Stimulated activated CD4-positive, alpha-beta T cell treated with anti-CD3 and anti-CD28 coated beads, Interleukin-2, amount 100 ng/mL, for 48 hours (primary cell): ENCODE measurements at places on chromosomes 2 and 18.

DNA sequence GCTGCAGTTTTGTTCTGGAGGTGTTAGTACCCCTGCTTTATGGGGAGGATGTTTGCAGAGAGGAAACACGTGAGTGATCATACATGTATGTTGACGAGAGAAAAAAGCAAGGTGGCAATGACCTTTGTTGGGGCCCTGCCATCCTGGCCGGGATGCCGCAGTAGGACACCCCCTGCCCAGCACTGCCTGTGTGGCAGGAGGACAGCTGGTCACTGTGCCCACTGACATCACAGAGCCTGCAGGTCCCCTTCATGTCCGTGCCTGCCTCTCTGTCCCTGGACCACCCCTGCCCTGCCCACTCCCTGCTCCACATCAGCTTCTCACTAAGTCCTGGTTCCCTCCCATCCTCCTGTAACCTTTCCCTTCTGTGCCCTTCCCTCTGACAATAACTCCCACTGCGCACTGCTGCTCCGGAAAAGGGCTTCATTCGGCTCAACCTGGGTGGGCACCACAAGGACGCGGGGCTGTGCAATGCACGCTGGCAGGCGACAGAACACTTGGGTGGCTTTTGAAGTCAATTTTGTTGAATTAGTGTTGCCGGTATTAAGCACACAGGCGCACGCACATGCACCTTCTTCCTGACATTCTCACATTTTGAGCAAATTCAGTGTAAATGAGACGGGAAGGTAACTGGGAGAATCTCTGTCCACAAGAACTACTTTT is 51.5 kb upstream of the TWIST2 start:
- DNase-seq, result no peak

- no peak for DNase-seq
Observed at GRCh38 chr2:189178726-189179569, 613 bp downstream of the COL5A2 start.

- no peak for DNase-seq
Observed at GRCh38 chr18:30915336-30915988, 127.1 kb downstream of the DSC3 start.

DNA sequence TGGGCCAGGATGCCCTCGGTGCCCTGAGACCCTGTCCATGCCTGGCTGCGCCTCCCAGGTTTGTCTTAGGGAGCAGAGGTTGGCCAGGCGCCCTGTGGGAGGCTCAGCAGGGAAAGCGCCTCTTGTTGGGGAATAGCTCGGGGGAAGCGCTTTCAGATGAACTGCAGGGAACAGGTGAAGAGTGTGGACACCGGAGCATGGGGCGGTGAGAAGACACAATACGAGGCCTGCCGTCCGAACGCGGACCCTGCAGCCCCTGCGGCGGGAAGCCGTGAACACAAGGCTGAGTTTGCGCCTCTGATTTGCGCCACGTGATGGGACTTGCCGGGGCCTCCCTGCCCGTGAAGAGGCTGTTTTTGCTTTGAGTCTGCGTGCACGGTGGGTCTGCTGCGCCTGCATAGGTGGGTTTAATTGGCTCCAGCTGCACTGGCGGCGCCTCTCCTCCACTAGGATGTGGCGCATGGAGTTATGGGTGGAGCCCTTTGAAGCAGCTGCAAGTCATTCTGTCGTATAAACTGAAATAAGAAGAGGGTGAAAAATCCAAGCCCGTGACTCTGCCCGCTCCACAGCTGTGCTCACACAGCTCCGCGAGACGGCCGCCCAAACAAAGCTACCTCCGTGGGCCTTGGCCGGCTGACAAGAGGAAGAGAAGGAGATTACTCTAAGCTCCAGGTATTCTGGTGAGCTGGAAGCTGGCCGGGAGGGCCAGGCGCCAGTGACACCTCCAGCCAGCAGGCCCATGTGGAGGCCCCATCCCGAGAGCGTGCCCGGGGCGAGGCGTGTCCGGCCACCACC is 103.5 kb upstream of the CTDP1 start:
- no peak for DNase-seq

- DNase-seq, result no peak
Observed at GRCh38 chr18:28041366-28041765, 135.6 kb downstream of the CDH2 start.

GRCh38 chr2:178056345-178056744 is 16.2 kb downstream of the PDE11A start:
- DNase-seq, result no peak

DNA sequence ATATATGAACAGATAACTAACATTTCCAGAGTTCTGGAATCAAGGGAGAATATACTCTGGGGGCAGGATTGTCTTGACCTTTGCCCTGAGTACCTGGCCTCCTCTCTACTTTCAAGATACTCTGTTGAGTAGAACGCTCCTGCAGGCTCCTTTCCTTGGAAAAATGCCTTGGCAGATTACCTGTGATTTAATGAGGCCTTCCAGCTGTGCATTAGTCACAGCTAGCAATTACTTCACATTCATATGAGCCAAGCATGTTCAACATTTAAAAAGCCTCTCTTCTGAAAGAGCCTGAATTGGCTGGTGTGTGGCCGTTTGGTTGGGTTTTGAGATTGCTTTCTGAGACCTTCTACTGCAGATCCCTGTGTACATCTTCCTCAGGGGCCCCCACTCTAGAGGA is 142.2 kb downstream of the PLCL1 start:
- DNase-seq, result no peak

DNA sequence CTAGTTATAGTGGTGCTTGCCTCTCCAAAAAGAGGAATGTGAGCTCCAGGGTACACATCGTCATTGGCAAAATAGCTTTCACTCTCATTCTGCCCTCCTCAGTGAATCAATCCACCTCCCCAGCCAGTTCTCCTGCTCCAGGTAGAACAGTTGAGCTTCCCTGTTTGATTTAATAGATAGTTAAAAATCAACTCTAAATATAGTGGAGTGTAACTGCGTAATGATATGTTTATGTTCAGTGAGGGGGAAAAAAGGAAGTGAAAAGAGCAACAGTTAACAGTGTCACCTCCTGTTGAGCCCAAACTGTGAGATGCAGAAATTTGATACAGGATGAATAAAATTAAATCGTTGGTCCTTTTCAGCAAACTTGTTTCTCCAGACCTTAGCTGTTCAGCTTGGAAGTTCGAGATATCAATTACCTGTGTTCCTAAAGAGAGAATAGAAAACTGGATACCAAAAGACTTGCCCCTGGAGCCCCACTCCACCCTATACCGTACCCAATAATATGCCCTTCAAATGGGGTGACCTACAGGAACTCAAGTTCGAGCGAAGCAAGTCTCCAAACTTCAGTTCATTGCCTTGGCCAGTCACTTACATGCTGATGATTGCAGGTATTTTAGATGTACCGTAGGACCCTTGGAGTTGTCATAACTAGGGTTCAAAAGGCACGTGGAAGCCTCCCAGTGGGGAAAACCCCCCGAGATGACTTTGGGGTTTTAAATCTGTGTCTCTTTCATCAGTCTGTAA is 708.4 kb downstream of the RNF144A start:
- DNase-seq, result no peak

- DNase-seq, result no peak
Observed at GRCh38 chr18:62389761-62390481, 64.8 kb downstream of the TNFRSF11A start.

DNA sequence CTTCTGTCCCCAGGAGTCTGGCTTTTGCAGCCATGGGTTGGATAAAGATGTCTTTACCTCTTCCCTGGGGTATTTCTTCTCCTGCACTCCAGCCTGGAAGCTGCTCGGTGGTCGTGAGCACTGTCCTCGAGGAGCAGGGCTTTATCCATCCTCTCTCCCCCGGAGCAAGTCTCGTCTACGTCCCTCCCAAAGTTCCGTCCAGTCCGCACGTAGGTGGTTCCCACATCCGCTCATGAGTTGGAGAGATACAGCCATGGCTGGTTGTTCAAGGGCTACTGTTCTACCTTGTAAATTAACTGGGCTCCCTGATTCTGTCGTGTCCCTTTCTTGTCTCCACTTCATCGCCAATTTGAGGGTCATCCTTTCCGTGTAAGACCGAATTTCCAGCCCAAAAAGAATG is 47.1 kb downstream of the TRAPPC12 start:
- no peak for DNase-seq

DNA sequence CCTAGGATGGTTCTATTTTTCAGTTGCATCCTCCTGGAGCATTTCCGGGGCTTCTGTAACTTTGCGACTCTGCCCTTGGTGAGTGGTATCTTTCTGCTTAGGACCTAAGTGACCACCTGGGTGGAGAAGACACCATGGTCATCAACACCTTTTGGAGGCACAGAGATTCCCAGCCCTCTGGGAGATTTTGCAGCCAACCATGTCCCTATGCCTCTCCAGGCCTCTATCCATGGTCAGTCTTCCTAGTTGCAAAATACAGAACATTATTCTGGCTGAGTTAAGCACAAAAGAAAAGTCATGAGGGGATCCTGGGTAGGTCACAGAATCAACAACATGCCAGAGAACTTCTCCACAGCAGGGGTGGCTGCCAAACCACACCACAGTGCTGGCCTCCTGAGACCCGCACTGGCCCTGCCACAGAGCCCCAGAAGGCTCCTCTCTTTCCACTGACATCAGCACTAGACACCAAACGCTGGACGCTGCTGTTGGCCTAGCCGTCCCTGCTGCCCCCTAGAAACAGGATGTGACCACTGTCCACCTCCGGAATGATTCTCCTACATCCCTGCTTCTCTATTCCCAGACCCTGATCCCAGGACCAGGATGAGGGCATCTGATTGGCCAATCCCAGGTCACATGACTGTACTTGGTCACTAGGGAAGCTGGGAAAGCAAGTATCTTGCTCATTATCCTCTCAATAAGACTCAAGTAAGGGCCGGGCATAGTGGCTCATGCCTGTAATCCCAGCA is 47.7 kb downstream of the SMAD7 start:
- no peak for DNase-seq
